AG08395 (cell line): ENCODE measurements at places on chromosomes 13 and 19.

- no peak for DNase-seq
These were observed 8.0 kb upstream of the MYO1F start for GRCh38 chr19:8584965-8585893.

GRCh38 chr19:8557642-8558238, 19.5 kb downstream of the MYO1F start:
- DNase-seq: no peak

DNA sequence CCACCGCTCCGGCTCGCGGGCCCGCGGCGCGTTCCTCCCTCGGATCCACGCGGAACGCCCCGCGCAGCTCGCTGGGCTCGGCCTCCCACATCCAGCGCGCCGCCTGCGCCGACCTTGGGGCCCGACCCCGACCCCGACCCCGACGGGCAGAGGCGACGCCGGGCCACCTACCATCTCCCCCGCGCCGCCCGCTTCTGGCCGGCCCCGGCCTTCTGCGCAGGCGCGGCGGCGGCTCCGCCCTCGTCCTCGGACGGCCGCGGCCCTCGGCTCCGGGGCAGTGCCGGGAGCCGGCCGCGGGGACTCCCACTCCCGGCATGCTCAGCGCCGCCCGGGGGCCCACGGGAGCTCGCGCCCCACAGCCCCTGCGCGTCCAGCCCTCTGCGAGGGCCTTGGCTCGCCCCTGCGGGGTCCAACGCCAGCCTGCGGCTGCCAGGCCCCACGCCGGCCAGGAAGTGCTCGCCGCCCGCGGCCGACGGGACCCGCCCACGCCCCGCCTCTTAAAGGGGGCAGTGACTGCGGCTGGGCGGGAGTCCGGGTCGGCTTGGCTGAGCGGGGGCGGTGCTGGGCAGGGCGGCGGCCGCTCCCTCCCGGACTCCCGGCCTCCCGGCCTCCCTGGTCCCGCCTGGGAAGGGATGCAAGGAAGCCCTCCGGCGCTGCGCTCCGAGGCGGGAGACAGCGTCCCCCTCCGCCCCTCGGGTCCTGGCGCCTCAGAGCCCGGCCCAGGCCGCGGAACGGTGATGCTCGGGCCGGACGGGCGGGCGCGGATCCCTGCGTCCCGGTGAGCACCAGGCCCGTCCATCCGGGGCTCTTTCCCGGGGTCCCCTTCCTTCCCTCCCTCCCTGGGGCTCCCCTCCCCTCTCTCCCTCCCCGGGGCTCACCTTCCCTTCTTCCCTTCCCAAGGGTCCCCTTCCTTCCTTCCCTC, at the start of gene DCUN1D2:
Gene DCUN1D2 (minus strand): TSS at position 216 of the 922 bp plus-strand sequence. CDS start 42 bp downstream, at position 174.
- DNase-seq: peak; percentile 98

- no peak for DNase-seq
These were observed 22.0 kb downstream of the GPX4 start for GRCh38 chr19:1125601-1126467.

DNA sequence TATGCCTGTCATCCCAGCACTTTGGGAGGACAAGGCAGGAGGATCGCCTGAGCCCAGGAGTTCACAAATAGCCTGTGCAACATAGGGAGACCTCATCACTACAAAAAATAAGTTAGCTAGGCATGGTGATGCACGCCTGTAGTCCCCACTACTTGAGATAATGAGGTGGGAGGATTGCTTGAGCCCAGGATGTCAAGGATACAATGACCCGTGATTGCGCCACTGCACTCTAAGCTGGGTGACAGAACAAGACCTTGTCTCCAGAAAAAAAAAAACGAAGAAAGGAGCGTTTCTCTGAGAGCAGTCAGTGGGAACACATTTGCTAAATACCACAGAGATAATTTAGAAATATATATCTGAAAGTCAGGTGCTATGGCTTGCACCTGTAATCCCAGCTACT, 11.9 kb downstream of the CDADC1 start:
- DNase-seq: no peak

DNA sequence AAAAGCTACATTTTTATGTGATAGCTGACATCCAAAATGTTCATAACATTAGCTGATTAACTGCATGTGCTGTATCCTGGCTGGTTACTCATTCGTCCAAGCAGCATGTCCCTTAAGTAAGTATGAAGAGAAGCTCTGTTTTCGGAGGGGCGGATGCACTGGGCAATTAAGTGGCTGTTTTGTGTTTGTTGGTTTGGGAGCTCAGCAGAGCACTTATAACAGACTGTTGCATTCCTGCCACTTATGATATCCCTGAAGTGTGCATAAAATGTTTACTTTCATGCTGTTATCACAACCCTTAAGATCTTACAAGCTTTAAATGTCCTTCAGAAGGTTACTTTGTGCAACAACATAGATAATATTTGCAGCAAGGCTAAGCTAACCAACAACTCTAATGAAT, 264.1 kb downstream of the NALCN start:
- DNase-seq: no peak

GRCh38 chr19:49340865-49341718, 5.9 kb downstream of the CD37 start:
- no peak for DNase-seq
